ENCODE measurements at places on chromosomes 1 and 21. TPM values are rescaled to one million over a fixed set of nuclear protein-coding genes. Genes with fewer than 3 reads are reported as not detected.

Gene CSMD2
- total RNA-seq: 0.13 TPM

Gene LPGAT1
- total RNA-seq: 33.1 TPM

Gene CYP4A22
- total RNA-seq: not detected

Gene OLIG2
- total RNA-seq: not detected

All from mesangial cell (primary cell).